ENCODE measurements at places on chromosomes 7 and 10.

GRCh38 chr7:106312099-106312871 is 27.5 kb upstream of the NAMPT start:
- DNase-seq, result no peak

DNA sequence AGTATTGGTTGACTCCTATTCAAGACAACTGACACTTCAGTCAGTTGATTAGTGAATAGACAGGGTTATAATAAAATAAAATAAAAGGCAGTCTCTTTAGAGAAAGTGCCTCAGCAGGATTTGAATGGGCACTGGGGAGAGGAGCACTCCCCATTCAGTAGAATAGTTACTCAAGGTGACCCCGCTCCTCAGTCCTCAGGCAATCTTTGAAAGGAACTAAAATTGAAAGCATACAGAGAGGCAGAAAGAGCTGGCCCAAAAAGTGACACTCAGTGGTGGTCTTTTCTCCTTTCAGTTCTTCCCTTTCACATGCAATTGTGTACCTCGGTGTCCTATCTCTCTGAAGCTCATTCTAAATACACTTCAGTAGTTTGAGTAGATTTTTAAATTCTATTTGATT is 47.4 kb upstream of the MACC1 start:
- no peak for DNase-seq

GRCh38 chr10:78116361-78116760 is 82.7 kb downstream of the RPS24 start:
- DNase-seq, result no peak

DNA sequence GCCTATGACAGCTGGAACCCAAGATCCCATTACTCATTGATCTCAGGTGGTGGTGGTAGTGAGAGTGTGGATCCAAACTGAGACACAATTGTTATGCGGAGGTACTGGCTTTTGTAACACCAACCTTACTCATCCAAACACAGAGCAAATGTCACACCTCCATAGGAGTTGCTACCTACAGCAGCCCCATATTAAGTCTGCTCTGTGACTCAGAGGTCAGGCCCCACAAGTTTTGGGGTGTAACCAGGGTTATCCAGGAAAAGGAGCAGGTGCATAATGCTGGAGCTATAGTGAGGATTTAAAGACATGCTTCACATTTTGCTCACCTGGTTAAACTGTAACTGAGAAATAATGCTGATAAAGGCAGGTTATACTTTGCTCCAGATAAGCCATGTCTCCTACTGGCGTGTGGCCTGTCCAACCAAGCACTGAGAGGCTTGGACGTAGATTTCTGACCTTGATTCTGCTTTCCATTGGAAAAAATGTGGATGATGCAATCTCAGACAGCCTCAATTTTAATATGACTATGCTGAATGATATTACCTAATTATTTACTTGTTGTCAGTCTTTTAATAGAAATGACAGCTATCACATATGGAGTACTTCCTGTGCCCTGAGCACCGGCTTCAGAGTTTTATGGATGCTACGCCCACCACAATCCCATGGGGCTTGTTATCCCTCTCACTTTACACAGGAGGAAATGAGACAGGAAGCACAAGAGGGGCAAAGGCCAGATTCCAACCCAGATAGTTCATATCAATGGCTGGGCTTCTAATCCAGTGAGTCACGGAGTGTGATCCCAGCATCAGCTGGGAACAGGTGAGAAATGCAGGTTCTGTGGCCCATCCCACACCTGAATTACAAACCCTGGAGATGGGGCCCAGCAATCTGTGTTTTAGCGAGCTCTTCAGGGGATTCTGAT is 181.3 kb downstream of the CHN2 start:
- no peak for DNase-seq
